ENCODE measurements at places on chromosomes 7 and 10. TPM values are rescaled to one million over a fixed set of nuclear protein-coding genes. Genes with fewer than 3 reads are reported as not detected.

GRCh38 chr7:21084286-21084685 lies 297.6 kb upstream of the SP8 start:
- no peak for DNase-seq

GRCh38 chr10:101087965-101088364 lies 26.2 kb downstream of the KAZALD1 start:
- no peak for DNase-seq

- DNase-seq: no peak
Observed at GRCh38 chr7:81159402-81159801, 240.6 kb upstream of the SEMA3C start.

DNA sequence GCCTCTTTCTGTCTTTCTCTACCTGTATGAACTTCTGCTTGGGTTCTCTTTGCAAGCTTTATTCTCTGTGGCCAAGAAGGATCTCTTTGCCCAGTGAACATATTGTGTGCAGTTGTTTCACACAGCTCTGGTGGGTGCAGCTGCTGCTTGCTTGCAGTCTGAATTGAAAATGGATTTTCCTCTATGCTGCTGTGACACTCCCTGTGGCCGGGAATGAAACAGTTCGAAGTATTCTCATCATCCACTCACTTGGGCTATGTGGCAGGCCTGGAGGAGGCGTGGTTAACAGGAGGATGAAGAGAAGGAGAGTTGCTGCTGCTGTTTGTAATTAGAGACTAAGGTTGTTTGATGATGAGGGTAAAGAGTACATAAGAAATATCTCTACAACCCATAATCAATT lies 28.4 kb upstream of the ITGA8 start:
- DNase-seq: no peak

GRCh38 chr7:36303202-36304098 lies 86.2 kb upstream of the ANLN start:
- DNase-seq: peak; percentile 61

- peak; percentile 39 for DNase-seq
Observed at GRCh38 chr7:93551063-93551895, 23.2 kb downstream of the CALCR start.

- DNase-seq: peak; percentile 57
Observed at GRCh38 chr10:107409522-107409921, 245.0 kb upstream of the SORCS1 start.

DNA sequence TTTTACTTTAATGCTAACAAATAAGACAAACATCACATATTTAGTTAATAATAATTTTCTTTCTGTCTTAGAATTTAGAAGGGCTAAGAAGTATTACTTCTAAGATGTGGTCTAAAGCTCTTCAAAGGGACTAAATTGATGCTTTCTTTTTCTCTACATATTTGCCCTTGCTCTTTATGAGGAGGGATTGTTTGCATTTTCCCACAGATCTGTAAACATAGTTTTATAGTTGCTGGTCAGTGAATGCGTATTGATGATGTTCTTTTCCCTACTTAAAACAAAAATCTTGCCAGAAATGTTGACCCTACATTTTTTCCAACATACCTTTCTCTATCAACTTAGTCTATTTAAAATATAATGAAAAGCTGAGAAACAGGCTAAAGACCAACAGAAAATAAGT lies 372.4 kb upstream of the LRGUK start:
- DNase-seq: no peak

DNA sequence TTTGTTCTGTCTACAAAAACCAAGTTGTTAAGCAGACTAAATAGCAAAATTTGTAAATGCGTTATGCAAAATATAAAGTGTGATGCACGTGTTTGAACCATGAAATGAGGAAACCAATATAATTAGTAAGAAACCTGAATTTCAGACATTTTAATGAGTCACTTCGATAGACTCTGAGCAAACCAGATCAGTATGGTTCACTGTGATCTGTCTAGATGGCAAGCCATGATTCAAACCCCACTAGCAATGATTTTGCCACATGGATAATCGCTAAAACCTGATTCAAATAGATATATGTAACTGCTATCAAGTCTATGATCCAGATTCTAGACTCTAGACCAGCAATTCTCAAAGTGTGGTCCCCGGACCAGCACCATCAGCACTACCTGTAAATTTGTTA lies 24.8 kb downstream of the ZC3HAV1 start:
- no peak for DNase-seq

- DNase-seq: no peak
Observed at GRCh38 chr7:85693326-85693725, 506.5 kb upstream of the SEMA3D start.

DNA sequence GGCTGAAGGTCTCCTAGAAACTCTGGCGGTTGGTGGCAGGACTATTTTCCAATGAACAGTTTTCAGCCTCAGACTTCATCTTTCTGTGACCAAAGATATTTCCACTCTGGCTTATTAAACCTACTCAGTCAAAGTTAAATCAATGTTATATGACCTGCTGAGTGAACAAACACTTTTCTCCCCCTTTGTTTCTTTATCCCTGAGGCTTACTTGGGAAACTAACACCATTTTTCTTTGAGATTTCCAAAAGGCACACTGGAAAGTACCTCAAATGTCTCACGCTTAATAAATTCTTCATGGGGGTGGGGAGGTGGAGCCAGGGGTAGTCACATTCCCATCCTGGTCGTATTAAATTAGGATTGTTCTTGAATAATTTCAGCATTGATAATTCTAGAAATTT lies 1.8 kb downstream of the TMEM26 start:
- no peak for DNase-seq

- no peak for DNase-seq
Observed at GRCh38 chr7:122543166-122543565, 155.8 kb downstream of the RNF133 start.

DNA sequence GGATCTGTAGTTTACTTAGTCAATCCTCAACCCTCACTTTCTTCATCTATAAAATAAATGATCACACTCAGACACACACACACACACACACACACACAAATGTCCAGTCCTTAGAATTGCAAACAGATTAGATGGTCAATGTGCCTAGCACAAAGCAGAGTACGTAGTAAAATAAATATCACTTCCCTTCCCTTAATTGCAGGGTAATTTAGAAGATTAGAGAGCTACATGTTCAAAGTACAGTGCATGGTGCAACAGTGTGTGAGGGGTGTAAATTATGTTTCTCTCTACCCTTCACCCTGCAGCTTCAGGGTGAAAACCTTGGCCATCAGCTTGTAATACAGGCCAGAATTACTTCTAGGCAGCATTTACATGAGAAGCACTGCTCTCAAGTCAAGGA lies 187.0 kb upstream of the GHITM start:
- DNase-seq: no peak

DNA sequence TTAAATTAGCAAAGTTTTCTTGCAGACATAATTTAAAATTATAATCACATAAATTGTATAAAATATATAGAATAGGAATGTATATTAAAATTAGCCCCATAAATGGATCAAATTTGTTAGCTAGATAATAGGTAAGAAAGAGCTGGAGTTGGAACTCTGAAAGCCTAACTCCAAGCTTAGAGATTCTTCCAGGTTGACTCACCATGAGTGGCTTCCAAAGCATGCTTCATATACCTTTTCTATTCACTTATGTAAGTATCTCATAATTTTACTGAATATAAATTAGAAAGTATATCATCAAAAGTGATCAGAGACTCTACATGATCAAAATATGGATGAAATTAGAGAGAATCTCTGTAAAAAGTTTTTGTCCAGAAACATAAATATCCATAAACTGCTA lies 320.7 kb upstream of the MAGI2 start:
- DNase-seq: no peak

DNA sequence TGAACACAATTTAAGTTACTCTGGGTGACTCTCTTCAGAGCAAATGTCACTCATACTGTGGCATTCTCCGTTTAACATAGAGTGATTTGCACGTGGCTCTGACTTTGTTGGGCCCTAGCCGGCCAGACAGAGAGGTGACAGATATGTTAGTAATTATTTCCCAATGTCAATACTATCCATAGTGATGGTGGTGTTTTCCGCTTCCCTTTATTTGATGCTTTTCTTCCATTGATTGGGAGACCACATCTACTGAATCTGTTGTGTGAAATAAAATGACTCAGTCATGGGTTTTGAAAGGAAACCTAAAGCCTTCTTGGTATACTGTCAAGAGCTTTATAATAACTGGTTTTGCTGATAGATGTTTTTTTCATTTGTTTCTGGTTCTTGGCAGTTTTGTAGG lies 7.4 kb downstream of the AVL9 start:
- no peak for DNase-seq

DNA sequence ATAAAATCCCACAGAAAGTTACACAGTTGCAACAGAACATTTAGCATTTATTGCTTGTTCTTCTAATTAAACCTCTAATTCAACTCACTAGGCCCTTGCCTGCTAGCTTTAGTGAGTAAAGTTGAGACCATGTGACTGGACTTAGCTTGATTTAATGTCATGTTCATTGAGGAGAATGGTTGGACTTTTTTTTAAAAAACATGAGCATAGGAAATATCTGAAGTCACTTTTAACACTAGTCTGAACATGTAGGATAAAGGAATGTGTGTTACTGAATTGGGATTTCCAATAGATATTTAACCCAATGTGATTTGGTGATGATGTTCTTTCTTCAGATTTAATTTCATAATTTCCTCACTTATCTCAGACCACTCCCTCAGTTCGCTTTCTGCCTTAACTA lies 24.6 kb upstream of the GLCCI1 start:
- no peak for DNase-seq

- DNase-seq: no peak
Observed at GRCh38 chr10:125089469-125089868, 70.9 kb downstream of the CTBP2 start.

GRCh38 chr10:112896722-112897121 lies 53.3 kb upstream of the TCF7L2 start:
- no peak for DNase-seq

DNA sequence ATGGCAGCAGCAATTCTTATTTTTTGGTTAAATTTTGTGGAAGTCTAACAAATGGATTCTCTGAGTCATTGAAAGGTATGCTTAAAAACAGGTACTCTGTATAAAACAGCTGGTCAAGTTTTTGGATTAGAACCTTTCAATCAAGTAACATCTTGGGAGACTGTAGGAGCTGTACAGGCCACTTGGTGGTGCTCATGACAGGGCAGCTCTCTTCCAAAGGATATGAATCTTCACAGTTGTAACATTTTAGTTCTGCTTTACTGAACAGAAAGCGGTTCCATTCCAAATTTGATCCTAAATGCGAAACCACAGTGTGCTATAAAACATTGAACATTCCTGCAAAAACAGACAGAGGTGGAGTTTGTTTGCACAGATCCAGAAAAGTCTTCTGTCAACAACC lies 44.5 kb upstream of the AGR3 start:
- no peak for DNase-seq

DNA sequence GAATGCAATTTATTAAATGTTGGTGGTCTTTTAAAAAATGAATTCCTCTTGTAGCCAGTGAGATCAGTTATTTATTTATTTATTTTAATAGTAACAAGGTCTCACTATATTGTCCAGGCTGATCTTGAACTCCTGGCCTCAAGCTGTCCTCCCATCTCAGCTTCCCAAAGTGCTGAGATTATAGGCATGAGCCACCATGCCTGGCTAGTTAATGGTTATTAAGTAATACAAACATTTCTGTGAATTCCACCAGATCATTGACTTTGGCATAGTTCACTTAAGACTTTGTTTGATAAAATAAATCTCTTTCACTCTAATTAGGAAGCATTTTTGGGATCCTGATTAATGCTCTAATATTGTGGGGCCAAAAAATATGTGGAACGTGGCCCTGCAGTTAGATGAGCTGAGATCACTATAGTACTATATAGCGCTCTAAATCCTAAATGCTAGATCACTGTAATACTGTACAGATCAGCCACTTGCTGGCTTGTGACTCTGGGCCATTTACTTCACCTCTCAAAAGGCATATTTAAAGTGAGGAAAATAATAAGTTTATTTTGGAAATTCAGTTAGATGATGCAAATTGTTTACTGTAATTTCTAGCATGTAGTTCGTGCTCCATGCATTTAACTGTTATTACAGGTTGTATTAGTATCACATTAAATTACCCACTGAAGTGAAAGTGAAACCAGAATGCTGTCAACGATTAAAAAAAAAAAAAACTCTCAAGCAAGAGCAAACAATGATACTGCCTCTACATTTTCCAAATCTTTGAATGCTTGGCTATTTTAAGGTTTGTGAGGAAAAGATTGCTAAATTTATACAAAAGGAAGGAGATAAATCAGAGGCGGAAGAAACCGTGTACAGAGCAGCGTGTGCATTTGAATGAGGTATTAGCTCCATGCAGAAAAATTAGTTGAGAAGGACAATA lies 15.9 kb upstream of the FAS start:
- DNase-seq: no peak

DNA sequence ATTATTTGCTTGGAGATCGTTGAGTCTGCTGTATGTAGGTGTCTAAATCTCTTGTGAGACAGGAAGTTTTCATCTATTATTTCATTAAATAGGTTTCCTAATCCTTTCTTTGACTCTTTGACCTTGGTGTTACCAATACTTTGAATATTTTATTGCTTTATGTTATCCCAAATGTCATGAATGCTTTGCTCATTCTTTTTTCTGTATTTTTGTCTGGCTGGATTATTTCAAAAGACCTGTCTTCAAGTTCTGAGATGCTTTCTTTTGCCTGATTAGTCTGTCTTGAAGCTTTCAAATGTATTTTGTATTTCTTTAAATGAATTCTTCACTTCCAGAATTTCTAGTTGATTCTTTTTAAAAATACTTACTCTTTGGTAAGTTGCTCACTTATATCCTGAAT lies 27.3 kb downstream of the UBE3C start:
- no peak for DNase-seq

- peak; percentile 99 for DNase-seq
Observed at GRCh38 chr7:73623798-73624668, at the start of gene MLXIPL. Gene MLXIPL (minus strand): TSS chr7:73624522. CDS start chr7:73624492, 30 bp downstream.

GRCh38 chr7:158809596-158809995 lies 19.7 kb downstream of the ESYT2 start:
- DNase-seq: no peak

DNA sequence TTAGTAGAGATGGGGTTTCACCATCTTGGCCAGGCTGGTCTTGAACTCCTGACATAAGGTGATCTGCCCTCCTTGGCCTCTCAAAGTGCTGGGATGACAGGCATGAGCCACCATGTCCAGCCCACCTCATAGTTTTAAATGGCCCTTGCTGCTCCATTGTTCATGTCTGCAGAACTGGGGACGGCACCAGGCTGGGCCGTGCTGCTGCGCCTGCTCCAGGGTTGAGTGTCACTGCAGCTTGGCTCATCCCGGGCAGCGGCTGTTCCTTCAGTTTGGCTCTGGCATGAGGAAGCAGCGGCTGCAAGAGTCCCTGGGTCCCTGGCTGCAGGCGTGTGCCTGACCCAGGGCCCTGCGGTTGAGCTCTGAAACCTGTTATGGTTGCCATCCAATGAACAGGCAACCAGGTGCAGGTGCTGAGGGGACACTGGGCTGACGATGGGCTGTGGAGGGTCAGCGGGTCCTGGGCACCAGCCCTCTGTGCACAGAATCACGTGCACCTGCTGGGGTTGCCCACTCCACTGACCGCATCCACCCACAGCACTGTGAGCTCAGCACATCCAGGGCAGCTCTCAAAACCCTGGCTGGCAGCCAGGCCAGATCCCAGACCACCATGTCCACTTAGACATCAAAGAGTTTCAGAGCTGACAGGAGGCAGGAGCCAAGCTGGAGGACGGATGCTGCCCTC lies 70.2 kb upstream of the PPP2R2D start:
- DNase-seq: peak; percentile 32

The CHST12 gene
- 20.9 TPM for total RNA-seq

The AKR1C8 gene
- total RNA-seq: not detected

The POLR2J3 gene
- 23.7 TPM for total RNA-seq

The CCDC3 gene
- total RNA-seq: 3.3 TPM

The DNAJC2 gene
- total RNA-seq: 21.3 TPM

The CALML3 gene
- 0.09 TPM for total RNA-seq

The HECW1 gene
- total RNA-seq: 1.2 TPM

The PLCE1 gene
- 68.9 TPM for total RNA-seq

The FRMPD2 gene
- not detected for total RNA-seq

The MMRN2 gene
- 8.3 TPM for total RNA-seq
